ENCODE measurements at places on chromosomes 1 and 21. TPM values are rescaled to one million over a fixed set of nuclear protein-coding genes. Genes with fewer than 3 reads are reported as not detected.

GRCh38 chr1:155466996-155467395, 95.6 kb downstream of the ASH1L start:
- no peak for DNase-seq
- H3K27me3 ChIP-seq = no peaks in the 10 kb centered on the region
- H3K27ac ChIP-seq = peak overlapping the region; percentile 75
- H3K36me3 ChIP-seq = peaks cover 23% of the 10 kb centered on the region
- H3K4me3 ChIP-seq = no peak overlapping the region
- peaks cover 36% of the 10 kb centered on the region for H3K4me1 ChIP-seq

- H3K4me1 ChIP-seq = no peaks in the 10 kb centered on the region
- no peak overlapping the region for H3K27ac ChIP-seq
- H3K4me3 ChIP-seq = no peak overlapping the region
Observed at GRCh38 chr1:107358619-107359327, 217.9 kb downstream of the NTNG1 start.

- no peak overlapping the region for H3K27ac ChIP-seq
- H3K27me3 ChIP-seq = no peaks in the 10 kb centered on the region
- no peak overlapping the region for H3K4me3 ChIP-seq
- DNase-seq = no peak
- no peaks in the 10 kb centered on the region for H3K36me3 ChIP-seq
- no peaks in the 10 kb centered on the region for H3K4me1 ChIP-seq
Observed at GRCh38 chr21:15444118-15444960, 285.4 kb upstream of the USP25 start.

- H3K27ac ChIP-seq = no peak overlapping the region
- no peaks in the 10 kb centered on the region for H3K4me1 ChIP-seq
- no peak overlapping the region for H3K4me3 ChIP-seq
Observed at GRCh38 chr1:104593413-104594187, 843.9 kb downstream of the AMY1C start.

Gene TMEM82
- not detected for total RNA-seq

Gene LRRC53
- not detected for total RNA-seq

Measured in osteocyte (in vitro differentiated cells).